Amniotic stem cell (primary cell): ENCODE measurements at places on chromosomes 16 and 17.

DNA sequence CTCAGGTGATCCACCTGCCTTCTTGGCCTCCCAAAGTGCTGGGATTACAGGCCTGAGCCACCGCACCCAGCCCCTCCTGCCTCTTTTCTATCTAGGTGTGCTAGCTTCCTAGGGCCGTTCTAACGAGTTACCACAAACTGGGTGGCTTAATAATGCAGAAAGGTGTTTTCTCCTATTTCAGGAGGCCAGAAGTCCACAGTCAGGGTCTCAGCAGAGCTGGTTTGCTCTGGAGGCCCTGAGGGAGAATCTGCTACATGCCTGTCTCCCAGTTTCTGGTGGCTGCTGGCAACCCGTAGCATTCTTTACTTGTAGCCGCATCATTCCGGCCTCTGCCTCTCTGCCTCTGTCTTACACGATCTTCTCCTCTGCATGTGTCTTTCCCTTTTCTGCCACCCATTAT lies 89.2 kb downstream of the NTN1 start:
- DNase-seq, result no peak

DNA sequence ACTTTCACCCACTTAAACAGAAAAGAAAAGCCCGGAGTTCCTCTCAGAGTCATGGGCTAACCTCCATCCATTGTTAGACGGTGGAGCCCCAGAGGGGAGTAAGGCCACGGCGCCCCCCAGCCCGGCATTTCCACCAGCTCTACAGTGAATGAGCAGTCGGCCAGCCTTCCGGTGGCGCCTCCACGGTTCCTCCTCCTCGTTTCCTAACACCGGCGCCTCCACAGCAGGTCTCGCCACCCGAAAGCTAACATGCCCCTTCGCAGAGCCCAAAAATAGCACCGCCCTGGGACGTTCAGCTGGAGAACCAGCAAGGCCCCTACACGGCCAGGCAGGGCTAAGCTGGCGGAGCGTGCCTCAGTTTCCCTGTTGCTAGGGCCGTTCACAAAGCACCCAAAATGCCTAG lies 858 bp downstream of the MMD start:
- peak; percentile 11 for DNase-seq

DNA sequence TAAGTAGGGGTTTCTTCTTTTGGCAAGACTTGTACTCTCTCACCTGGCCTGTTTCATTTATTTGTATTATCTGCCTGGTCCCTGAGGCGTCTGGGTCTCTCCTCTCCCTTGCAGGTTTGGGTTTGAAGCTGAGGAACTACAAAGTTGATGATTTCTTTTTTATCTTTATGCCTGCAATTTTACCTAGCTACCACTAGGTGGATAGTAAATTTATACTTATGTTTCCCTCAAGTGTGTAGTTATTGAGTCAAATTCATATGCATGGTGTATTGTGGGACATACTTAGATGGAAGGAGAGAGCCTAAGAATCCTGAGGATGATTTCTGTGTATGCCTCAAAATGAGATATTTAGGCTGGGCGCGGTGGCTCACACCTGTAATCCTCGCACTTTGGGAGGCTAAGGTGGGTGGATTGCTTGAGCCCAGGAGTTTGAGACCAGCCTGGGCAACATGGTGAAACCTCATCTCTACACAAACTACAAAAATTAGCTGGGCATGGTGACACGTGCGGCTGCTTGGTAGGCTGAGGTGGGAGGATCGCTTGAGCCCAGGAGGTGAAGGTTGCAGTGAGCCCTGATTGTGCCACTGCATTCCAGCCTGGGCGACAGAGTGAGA lies 13.6 kb downstream of the TMEM98 start:
- DNase-seq, result no peak

GRCh38 chr17:19574956-19575355 lies 41.3 kb downstream of the SLC47A1 start:
- DNase-seq, result no peak

GRCh38 chr17:74699236-74699635 lies 13.5 kb downstream of the CD300LF start:
- no peak for DNase-seq

GRCh38 chr17:40607641-40608040 lies 40.0 kb downstream of the SMARCE1 start:
- no peak for DNase-seq

DNA sequence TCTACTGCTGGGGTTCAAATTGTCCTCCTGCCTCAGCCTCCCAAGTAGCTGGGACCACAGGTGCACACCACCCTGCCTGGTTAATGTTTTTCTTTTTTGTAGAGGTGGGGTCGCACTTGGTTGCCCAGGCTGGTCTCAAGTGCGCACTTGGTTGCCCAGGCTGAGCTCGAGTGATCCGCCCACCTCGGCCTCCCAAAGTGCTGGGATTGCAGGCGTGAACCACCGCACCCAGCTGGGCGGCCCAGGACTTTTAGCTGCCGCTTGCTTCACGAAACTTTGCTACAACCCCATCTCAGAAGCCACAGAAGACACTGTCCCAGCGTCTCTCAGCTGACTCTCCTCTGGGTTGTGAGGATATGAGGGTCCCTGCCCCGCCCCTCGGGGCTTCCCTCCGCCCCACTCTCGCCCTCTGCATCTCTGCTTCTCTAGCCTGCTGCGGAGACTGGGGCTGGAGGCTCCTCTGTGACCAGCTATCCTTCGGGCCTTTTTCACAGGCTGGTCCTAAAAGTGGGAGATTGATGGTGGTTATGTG lies 48.8 kb upstream of the CBX4 start:
- DNase-seq, result no peak

DNA sequence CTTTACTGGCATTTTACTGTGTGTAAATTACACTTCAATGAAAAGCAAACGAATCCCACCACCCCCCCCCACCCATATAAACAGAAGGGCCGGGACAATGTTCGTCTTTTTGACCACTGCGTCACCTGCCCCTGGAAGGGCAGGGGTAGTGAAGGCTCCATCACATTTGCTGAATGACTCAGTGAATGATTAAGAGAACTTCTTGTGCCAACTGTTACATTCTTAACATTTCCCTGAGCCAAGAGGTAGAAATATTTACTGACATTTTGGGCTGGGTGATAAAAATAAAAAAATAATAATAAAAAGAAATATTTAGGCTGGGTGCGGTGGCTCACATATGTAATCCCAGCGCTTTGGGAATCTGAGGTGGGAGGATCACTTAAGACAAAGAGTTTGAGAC lies 24.1 kb downstream of the C16orf96 start:
- no peak for DNase-seq

- no peak for DNase-seq
Measured at GRCh38 chr17:12230481-12231354, 210.0 kb downstream of the MAP2K4 start.

- no peak for DNase-seq
Measured at GRCh38 chr16:4692460-4693295, 684 bp upstream of the NUDT16L1 start.

- no peak for DNase-seq
Measured at GRCh38 chr17:32266389-32267301, 1.0 kb downstream of the RHBDL3 start.

GRCh38 chr17:1597861-1598342 lies 30.7 kb downstream of the SLC43A2 start:
- DNase-seq, result no peak

- DNase-seq, result no peak
Measured at GRCh38 chr17:31499771-31500554, 108.5 kb downstream of the RAB11FIP4 start.

DNA sequence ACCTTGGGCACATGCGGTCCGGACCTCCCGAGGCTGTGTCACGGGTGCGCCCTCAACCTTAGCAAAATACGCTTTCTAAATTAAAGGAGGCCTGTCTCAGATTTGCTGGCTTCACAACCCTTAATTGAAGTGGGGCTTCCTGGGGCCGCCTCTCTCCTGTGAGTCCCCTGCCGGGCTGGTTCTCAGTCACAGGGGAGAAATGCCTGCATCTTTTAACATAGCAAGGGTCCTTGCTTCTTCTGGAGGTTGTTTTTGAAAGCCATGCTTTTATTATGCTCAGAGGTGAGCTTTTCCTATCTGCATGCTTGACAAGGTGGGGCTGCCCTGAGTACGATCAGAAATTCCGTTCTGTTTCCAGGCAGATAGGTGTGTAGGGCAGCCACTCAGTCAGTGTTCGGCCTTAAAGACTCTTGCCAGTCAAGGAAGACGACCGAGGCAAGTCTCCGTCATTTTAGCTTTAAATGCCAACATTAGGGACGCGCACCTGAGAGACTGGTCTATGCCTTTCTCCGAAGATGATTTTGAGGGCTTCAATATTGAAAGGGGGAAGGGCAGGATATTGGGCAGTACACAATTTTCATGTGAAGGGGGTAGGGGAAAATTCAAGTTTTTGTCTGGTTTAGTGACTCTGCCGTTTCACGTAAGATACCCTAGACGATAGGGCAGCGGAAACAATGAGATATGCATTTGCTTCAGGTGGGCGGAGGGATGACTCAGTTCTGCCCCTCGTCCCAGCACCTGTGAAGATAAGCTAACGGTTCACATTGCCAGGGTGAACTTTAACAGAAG lies 5.5 kb upstream of the SLC7A5 start:
- DNase-seq, result no peak

- peak; percentile 37 for DNase-seq
Measured at GRCh38 chr16:66580605-66581209, 1.4 kb downstream of the CMTM2 start.

GRCh38 chr17:427327-427726 lies 74.7 kb upstream of the RPH3AL start:
- DNase-seq, result no peak

GRCh38 chr16:31352376-31353115 lies 2.4 kb upstream of the ITGAX start:
- DNase-seq, result no peak

DNA sequence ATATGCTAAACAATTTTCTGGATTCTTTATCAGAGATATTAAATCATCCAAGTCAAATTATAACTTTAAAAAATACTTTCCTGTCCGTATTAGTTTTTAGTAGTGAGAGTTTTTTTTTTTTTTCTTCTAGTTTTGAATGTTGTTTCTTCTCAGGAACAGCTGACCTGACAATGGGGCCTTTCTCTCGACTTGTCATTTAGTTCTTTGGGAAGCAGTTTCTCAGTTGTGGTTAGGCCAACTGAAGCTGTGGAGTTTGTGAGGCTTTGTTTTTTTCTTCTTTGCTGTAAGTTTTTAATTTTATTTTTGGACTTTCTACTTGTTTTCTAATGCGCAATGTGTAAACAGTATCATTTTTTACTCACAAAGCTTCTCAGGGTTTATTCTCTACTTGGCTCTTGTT lies 140.8 kb downstream of the FTO start:
- no peak for DNase-seq

GRCh38 chr17:31488264-31488981 lies 96.9 kb downstream of the RAB11FIP4 start:
- DNase-seq, result no peak

DNA sequence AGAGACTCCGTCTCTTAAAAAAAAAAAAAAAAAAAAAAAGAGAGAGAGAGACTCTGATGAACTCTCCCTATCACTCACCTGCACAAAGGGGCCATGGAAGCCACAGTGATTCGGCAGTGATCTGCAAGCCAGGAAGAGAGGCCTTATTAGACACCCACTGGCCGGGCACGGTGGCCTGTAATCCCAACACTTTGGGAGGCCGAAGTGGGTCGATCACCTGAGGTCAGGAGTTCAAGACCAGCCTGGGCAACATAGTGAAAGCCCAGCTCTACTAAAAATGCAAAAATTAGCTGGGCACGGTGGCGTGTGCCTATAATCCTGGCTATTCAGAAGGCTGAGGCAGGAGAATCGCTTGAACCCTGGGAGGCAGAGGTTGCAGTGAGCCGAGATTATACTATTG lies 198.5 kb upstream of the WSCD1 start:
- DNase-seq, result no peak

DNA sequence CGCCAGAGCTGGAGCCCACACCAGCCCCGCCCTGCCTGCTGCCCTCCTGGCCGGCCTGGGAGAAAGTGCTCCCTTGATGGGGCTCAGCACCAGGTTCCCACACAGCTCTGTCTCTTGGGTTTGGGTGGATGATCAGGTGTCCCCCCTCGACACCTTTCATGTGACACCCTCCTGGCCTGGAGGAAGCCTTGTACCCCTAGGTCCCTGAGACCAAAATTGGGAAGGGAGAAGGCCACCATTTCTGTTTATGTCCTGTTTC lies 19.4 kb upstream of the PLLP start:
- no peak for DNase-seq

DNA sequence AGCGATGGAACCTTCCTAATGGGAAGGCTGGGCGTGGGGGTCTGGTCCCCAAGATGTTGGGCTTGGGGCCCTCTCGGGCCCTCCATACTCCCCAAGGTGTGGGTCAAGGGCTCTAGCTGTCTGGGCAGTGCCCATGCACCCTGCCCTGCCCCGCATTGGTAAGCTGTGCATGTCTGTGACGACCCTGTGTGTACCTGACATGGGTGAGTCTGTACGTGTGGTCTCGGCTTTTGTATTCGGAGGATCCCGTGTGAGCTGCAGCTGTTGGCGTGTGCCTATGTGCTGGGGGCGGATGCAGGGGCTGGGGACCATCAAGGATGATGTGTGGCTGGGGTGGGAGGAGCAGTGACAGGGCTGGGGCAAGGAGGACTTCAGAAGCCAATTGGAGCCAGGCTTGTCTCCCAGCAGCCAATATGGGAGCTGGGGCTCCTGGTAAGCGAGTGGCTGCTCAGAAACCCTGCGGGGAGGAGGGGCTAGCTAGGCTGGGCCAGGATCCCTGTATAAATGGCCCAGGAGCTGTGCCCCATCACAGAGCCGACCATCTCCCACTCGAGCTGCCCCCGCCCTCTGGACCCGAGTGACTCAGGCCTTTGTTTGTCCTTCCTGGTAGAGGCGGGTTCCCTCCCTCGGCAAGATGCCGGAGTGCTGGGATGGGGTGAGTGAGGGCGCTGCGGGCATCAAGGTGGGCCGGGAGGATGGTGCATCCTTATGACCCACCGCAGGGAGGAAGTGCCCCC lies at the start of gene NDRG4:
Gene NDRG4 (plus strand): TSS at position 529 of the 737 bp plus-strand sequence. CDS start 106 bp downstream, at position 635.
- DNase-seq, result peak; percentile 22

DNA sequence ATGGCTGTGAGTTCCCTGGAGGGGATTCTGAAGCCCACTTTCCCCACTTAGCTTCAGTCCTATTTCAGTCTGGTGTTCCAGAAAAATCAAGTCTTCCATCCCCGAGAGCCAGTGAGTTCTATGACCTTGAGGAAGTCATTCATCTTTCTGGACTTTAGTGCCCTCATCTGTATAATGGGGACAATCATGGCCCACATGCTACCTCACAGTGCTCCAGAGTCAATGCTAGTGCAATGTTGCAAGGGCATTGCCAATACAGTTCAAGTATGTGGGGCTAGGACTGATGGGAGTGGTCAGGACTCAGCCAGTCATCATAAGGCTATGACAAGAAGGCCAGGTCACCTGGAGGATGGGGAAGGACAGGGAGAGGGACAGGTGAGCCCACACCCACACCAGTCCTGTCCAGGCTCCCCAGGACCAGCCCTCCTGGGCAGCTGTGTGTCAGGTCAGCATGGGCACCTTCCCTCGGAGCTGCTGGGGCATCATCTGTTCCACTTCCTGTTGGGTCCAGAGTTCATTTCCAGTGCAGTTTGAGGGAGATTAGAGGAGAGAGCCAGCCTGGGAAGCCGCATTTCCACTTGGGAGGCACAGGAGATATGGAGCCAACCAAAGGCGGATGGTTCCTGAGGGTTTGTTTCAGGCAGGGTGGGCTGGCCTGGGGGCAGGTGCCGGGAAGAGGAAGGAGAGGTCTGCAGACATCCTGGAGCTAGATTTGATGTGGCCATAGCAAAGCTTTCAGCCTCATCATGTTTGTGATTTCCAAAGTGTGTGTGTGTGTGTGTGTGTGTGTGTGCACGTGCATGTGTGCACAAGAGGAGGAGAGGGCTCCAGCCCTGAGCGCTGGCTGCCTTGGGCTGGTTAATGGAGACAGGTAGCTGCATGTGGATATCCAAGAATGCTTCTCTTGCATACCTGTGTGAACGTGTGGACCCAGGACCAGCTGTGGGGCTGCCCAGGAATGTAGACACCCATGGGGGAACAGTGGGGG lies 3.9 kb upstream of the WNT9B start:
- no peak for DNase-seq
